Stimulated activated CD4-positive, alpha-beta T cell treated with anti-CD3 and anti-CD28 coated beads, Interleukin-4, amount 100 ng/mL, for 48 hours (primary cell): ENCODE measurements at places on chromosomes 12 and 14.

GRCh38 chr14:35998303-35998702, 172.2 kb downstream of the BRMS1L start:
- DNase-seq, result no peak

DNA sequence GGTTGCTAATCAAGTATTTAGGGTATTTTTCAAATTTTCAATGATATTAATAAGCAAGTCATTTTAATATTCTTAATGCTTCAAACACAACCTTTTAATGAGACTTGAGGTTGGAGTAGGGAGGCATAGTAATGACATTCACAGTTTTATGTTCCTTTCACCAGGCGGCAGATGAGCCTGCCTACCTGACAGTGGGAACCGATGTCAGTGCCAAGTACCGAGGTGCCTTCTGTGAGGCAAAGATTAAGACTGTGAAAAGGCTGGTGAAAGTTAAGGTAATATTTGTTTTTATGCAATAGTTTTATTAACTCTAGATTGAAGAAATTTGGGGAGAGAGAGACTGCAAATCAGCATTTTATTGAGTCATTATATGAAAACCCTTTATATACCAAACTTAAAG, 3.1 kb downstream of the ARID4A start:
- DNase-seq, result no peak

DNA sequence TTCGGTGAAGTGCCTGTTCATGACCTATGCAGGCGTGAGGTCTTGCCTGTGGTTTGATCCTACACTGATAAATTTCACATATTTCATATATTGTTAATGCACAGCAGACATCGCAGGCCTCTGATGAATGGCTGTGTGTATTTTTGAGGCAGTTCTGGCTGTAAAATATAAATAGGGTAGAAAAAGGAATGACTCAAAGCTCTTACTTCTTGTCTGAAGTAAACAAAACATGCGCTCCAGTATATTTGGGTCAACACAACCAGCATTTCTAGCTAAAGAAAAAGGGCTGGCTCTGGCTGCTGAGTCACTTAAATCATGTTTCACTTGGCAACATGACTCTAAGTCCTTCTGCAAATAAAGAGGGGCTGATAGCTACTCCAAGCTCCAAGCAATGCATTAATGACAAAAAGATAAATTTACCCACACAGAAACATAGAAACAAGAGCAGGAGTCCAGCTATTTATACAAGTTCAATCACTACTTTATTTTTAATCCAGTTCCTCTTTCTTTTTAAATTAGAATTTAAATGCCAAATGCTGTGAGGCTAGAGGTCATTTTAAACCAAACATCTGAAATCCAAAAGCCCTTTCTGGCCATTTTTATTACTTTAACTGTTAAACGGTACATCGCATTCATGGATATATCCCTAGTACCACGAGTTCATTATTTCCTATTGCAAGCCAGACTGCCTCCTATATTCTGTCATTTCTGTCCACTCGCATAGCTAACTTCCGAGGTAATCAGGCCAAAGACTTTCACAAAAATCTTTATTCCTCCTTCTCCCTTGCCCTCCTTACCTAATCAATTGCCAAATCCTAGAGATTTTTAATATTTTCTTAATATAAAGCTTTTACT, 54.3 kb upstream of the TMCC3 start:
- DNase-seq, result no peak

GRCh38 chr14:90986510-90986909, 73.9 kb downstream of the RPS6KA5 start:
- DNase-seq, result no peak

DNA sequence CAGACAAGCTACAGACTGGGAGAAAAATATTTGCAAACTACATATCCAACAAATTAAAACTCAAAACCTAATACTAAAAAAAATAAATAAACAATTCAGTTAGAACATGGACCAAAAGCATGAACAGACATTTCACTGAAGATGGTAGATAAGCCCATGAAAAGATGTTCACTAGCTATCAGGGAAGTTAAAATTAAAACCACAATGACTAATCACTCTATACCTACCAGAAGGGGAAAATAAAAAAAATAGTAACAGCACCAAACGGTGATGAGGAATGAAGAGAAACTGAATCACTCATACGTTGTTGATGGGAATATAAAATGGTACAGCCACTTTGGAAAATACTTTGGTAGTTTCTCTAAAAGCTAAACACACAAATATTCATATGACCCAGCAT, 31.1 kb upstream of the DHRS7 start:
- DNase-seq, result no peak

DNA sequence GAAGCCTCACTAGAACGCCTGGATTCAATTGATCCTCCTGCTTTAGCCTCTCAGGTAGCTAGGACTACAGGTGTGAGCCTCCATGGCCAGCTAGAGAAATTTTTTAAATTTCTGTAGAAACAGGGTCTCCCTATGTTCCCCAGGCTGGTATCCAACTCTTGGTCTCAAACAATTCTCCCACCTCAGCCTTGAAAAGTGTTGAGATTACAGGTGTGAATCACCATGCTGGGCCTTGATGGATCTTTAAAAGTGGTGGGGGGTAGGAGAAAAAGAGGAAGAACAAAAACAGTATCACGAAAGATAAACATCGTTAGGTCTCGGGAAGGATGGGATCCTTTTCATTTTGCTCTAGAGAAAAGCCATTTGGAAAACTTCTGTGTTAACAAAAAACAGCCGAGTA, 4.5 kb downstream of the GYS2 start:
- no peak for DNase-seq

- no peak for DNase-seq
Observed at GRCh38 chr12:21800011-21800410, 25.5 kb upstream of the KCNJ8 start.

DNA sequence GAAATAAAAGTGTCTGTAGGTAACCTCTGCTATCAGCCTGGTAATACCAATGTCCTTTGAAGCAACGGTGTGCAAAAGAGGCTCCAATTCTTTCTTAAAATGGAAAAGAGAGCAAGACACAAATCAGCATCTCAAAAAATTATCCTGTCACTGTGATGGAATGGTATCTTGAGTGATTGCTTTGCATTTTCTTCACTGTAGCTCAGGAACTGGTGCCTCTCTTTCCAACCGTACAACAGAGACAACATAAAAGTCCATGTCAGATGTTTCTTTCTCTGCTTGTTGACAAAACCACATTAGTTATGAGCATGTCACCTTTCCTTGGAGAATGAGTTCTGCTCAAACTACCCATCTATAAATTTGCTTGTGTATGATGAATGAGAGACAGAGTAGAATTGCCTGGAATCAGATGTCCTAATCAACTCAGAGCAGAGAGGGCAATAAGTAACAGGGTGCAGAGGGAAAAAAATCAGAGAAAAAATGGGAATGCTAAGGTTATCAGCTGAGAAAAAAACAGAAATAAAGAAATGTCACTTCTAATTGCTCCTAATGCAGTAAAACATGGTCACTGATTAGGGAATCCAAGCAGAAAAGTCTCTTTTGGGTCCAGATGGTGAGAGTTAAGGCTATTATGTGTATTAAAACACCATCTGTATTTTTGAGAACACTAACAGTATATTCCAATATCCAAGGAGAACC, 465.0 kb upstream of the ATP2B1 start:
- no peak for DNase-seq

- no peak for DNase-seq
Observed at GRCh38 chr12:6941782-6942181, 1.8 kb upstream of the RNU7-1 start.

GRCh38 chr12:48128800-48129199, 9.6 kb downstream of the PFKM start:
- no peak for DNase-seq

DNA sequence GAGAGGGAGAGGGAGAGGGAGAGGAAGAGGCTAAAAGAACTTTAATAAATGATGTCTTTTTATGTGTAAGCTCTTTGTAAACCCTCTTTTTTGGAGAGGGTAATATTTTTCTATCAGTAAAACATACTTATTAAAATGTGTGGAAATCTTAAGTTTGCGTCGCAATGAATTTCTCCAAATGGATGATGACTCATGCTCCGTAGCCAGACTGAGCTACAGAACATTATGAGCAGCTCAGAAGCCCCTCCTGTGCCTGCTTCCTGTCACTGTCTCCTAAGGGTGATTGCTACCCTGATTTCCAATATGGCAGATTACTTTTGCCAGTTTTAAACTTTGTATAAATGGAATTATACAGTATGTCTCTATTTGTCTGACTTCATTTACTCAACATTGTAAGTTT, 13.0 kb upstream of the PYGL start:
- DNase-seq, result no peak

- no peak for DNase-seq
Observed at GRCh38 chr12:119956047-119956446, 33.0 kb upstream of the BICDL1 start.

GRCh38 chr12:120039711-120040110, 50.7 kb downstream of the BICDL1 start:
- no peak for DNase-seq

DNA sequence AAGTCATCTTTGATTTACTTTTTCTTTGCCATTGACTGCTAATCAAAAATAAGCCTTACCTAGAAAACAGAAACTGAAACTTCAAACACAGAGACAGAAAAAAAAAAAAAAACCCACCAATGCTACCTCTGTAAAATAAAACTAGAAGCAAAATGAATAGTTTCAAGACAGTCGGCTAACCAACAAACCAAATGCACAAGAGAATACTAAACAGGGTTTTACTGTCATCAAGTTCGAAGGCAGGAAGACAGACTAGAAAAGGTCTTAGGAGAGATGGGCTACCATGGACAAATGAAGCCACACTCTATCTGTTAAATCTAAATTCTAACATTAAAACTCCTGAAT, 59.5 kb downstream of the SEL1L start:
- DNase-seq, result no peak

- DNase-seq, result no peak
Observed at GRCh38 chr14:63343878-63344277, 25.1 kb upstream of the GPHB5 start.

- no peak for DNase-seq
Observed at GRCh38 chr14:72591391-72591790, 302.5 kb downstream of the DPF3 start.

DNA sequence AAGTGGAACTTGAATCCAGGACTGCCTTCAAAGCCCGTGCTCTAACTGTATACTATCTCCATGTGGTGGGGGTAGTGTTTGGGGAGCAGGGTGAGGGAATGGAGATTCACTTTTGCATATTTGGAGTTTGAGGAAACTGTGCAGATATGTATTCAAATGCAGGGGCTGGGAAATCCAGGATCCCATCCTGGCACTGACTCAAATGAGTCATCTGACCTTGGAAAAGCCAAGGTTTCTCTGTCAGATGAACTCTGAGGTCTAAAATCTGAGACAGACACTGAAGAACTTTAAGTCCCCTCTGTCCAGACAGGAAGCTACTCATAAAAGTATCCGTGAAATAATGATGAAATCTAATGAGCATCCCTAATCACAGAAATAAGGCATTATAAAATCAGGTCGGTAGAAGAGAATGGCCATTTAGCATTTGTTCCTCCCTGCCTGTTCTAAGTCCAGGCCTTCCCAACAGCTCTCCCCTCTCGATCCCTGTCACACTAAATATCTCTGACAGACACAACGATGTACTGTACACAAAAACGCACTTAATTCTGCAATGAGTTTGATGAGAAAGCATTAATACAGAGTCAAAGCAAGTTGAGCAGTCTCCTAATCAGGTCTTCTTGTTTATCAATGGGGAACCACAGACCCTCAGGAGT, 14.4 kb downstream of the NIN start:
- DNase-seq, result no peak

DNA sequence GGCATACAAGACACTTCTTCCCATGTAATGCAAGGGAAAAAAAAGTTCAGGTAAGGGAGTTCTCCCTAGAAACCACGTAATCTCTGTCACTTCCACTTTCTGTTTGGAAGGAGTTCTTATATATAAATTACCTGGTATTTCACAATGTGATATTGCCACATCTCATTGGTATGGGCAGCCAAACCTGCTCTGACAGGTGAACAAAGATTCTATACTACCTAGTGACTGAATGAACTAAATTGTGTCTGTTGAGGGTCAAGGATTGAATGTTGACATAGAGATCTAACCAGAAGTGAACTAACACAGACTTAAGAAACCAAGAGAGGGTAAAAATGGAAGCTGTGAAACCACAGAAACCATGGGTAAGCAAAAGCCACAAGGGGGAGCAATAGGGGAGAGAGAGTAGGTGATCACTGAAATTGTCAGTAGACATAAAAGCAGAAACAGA, 161.3 kb downstream of the RPL10L start:
- DNase-seq, result no peak

GRCh38 chr14:70397746-70398145, 19.1 kb downstream of the SYNJ2BP start:
- no peak for DNase-seq

GRCh38 chr12:103848917-103849491, 8.0 kb upstream of the NT5DC3 start:
- no peak for DNase-seq

- no peak for DNase-seq
Observed at GRCh38 chr14:25026476-25027137, 23.3 kb downstream of the STXBP6 start.

- DNase-seq, result no peak
Observed at GRCh38 chr14:93029911-93030508, 85.7 kb downstream of the ITPK1 start.

GRCh38 chr12:122471324-122472226, 29.2 kb downstream of the ZCCHC8 start:
- no peak for DNase-seq

- no peak for DNase-seq
Observed at GRCh38 chr12:114776731-114777442, 92.9 kb upstream of the TBX3 start.

DNA sequence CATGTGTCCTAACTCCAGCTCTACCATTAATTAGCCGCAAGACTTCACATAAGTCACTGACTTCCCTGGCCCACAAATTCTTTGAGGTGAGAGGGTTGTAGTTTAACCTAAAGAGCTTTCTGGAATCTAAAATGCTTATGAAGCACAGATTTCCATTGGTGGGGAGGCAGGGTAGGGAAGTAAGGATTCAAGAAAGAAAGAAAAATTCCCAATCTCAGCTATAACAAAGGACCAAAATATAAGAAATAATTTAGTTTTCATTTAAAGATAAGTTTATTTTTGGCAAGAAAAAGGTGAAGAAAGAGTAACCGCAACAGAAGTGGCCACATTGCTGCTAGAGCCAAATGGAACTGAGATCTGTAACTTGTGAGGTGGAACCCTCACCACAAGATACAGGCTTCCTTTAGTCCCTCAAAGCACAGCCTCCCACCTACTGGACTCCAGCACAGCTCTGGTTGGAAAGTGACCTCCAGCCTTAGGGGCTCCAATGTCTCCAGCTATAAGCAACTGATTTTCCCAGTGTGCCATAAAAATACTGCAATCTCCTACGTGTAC, 23.6 kb downstream of the DAD1 start:
- no peak for DNase-seq

DNA sequence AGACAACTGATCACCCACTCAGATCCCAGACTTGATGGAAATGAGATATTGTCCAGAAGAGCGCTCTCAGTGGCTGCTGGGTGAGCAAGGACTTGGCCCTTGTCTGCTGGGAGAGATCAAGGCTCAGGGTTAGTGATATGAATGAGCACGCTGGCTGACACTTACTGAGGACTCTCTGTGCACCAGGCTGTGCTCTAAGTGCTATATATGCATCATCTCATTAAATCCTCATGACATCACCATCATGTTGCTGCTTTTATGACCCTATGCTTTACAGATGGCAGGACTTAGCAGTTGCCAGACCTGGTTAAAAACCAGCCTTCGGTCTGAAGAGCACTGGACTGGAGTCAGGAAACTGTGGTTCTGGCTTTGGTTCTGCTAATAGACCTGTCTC, 260.9 kb downstream of the VRK1 start:
- DNase-seq, result no peak

- DNase-seq, result no peak
Observed at GRCh38 chr12:14825256-14825655, 11.3 kb upstream of the SMCO3 start.
